HFFc6 (cell line): ENCODE measurements at places on chromosomes 4 and X.

DNA sequence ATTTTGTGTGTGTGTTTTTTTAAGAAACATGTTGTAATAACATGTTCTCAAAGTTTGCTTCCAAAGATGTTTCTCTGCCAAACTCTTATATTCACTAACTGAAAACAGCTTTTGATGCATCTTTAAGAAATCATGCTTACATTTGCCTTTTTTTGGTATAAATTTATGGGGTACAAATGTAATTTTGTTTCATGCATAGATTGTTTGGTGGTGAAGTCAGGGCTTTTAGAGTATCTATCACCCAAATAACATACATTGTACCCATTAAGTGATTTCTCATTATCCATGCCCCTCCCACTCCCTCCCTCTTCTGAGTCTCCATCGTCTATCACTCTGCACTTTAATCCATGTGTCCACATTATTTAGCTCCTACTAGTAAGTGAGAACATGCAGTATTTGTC is 30.8 kb downstream of the SPINK2 start:
- DNase-seq: no peak

- no peak for DNase-seq
These were observed 545 bp downstream of the DOCK11 start for GRCh38 chrX:118495958-118496762.

- no peak for DNase-seq
These were observed 68.9 kb downstream of the TENT5D start for GRCh38 chrX:80489166-80489565.

DNA sequence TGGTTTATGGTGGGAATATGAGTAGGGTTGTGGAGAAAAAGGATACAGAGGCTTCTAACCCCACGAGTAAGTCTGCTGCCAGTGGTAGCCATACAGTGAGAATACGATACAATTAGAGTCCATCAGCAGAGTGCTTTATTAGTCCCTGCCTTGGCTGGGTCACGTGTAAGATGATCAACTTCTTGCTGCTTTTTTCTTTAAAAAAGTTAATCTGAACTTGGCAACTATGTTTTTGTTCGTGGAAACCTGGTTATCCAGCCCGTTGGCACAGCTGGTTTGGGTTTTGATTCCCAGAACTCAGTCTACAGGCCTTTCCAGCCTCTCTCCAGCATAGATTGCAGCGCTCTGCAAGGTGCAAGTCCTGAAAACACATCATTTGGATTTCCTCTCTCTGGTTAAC is 53.1 kb upstream of the LSM6 start:
- no peak for DNase-seq

- peak; percentile 93 for DNase-seq
These were observed 10.4 kb downstream of the OGT start for GRCh38 chrX:71543316-71543715.

DNA sequence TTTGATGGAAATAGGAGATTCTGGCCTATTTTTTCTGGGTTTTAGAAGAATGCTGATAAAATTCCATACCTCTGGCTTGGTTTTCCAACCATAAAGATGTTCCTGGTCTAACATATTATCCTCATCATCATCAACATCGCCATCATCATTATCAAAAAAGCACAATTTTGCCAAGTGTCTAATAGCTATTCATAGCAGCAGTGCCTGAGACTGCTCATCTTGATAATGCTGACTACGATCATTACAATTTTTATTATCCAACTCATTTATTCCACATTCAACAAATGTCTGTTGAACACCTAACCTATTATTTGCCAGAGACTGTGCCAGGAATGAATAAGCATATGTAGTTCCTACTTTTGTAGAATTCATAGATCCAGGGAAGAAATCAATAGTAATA is 303.5 kb upstream of the GATB start:
- no peak for DNase-seq

DNA sequence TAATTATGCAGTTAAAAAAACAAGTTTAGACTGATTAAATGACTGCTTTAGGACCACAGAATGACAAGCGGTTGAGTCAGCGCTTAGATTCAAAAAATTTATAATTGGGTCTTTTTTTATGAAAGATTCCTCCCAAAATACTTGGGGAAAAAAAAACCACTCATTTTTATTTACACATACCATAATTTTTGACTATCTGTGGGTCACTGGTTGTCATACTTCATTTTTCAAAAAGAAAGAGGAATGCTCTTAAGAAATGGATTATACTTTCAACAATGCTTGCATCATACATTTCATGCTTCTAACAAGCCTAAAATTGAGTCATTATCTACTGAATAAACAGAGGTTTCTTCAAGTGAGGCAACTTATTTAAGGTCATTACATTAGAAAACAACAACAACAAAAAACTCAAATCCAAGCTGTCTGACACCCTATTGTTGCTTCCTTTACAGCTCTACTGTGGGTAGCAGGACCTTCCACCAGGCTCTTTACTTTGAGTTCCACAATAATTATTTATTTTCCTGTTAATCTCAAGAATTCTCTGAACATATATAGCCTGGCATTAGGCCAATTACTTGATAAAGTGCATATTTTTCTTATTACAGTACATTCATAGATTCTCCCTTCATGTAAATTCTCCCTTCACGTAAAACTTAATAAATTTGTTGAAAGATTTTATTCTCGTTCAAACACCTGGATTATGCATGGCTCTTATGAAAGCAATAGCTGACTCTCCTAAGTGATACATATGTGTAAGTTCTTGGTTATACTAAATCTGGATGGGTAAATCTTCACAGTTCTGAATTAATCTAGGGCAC is 445.5 kb downstream of the PCDH10 start:
- peak; percentile 85 for DNase-seq

GRCh38 chr4:140930011-140930410 is 173.8 kb upstream of the TBC1D9 start:
- DNase-seq: no peak

- no peak for DNase-seq
These were observed 5.8 kb upstream of the USO1 start for GRCh38 chr4:75718529-75718928.

GRCh38 chrX:31580726-31581125 is 508.9 kb upstream of the FTHL17 start:
- DNase-seq: peak; percentile 38

GRCh38 chrX:38678821-38679220 is 117.5 kb downstream of the TSPAN7 start:
- no peak for DNase-seq

DNA sequence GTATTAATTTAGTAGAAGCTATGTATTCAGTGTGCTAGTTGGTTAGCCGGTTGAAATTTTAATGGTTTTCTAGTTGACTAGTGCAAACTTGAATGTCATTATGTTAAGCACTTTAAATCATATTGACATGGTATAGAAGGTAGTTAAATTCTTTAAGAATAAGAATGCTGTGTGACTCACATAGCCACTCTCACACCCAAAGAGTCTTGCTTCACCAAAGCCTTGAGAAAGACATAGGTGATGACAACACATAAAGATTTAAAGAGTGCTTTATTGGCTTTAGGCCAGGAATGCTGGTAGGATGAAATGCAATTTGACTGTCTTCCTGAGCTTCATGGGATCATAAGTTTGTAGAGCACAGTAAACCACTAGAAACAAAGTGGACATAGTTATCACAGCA is 85.3 kb downstream of the DCAF8L2 start:
- no peak for DNase-seq

DNA sequence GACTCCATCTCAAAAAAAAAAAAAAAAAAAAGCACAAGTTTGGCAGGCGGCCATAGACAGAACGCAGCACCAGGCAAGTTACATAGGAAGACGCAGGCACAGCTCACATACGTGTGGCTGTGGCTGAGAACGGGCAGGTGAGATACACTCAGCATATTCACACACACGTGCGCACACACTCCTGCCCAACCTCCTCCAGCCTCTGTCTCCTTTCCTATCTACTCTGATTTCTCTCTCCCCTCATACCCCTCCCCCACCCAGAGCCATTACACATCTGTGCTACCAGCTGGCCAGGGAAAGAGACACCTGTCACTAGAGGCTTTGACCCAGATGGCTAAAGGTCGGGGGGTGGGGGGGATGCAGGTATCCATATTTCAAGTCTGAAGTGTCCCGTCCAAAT is 2.2 kb upstream of the SLC38A5 start:
- no peak for DNase-seq

DNA sequence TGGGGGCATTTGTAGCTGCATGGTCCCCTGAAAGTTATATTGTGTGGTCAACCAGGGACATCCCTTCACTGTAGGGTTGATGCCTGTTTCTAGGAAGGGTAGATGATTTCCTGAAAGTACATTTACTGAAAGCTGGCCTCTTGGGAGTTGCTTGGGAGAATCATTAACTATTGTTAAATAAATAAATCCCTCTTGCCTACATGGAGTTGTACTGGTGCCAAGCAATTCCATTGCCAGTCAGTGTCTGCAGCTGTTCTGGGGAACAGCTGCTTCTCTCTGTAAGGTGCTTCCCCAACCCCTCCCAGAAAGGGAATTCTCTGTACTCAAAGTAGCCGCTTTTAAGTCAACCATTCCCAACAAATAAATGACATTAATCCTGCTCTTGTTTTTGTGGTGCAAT is 51.1 kb downstream of the C4orf51 start:
- no peak for DNase-seq

DNA sequence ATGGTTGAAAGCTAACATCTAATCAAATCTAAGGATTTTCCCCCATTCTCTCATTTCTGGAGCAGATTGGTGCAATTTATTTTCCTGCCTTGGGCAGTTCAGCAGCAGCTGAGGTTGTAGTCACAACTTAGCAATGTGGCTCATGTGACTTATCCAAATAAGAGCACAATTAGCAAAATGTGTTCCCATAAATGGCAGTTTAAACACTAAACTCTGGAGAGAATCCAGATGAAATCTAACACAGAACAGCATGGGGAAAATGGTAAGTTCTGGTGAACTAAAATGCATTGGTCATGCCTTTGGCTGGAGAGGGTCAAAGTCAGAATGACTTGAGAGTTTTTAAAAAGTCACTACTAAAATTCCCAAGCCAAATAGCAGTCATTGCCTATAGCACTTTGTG is 422.6 kb upstream of the DIPK2B start:
- peak; percentile 91 for DNase-seq

DNA sequence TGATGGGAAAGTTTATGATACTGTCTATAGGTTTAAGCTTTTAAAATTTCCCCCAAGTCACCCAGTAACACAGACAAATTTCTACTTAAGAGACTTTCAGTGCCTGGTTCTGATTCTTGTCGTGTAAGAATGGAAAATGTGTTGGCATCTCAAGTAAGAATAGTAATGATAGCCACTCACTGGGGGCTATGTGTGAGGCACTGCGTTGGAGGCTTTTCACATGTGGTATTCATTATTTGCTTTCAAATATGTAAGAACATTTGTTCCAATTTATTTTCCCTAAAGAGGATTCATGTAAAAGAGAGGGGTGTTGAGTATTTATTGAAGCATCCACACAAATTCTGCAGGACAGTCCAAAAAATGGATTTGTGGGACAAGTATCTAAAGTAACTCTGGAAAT is 143.6 kb downstream of the FNIP2 start:
- no peak for DNase-seq

DNA sequence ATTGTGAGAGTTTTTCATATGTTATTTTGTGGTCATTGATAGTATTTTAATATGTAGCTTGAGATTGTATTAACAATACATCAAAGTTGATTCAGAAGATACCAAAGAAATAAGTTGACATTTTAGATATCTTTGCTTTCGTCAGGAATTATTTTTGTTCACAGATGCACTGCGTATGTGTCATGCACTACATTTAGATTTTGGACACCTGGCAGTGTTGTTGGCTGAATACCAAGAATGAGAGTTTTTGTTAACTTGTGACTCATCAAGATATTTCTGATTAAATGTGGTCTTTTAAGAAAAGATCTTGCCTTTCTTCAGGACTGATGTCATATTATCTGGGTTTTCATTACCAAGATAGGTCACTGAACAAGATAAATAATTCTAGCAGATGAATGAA is 633.4 kb downstream of the CENPC start:
- DNase-seq: no peak

- DNase-seq: no peak
These were observed 148.6 kb downstream of the GC start for GRCh38 chr4:71635139-71635748.

DNA sequence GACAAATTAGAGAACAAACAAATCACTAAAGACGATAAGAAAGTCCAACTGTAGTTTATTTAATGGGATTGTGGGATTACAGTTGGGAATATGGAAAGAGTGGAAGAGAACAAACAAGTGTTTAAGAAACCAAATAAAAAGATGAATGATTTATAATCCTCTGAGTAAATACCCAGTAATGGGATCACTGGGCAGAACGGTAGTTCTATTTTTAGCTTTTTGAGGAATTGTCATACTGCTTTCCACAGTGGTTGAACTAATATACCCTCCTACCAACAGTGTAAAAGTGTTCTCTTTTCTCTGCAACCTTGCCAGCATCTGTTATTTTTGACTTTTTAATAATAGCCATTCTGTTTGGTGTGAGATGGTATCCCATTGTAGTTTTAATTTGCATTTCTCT is 15.0 kb downstream of the C4orf51 start:
- DNase-seq: peak; percentile 3

DNA sequence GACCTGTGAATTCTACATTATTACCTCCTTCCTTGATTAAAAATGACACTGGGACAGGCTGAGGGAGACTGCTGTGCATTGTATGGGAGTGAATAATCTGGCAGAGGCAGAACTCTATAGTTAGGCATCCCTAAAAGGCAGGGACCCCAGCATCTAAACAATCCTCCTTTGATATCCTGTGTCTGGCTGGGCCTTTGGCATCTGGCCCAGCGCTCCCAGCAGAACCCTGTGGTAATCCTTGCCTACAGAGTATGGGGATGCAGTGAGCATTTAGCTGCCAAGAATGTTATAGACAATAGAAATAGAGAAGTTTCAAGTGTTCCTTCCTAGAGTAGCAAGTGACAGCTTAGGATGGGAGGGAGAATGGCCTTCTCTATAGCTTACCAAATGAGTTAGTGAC is 38.5 kb downstream of the ZCCHC12 start:
- no peak for DNase-seq

DNA sequence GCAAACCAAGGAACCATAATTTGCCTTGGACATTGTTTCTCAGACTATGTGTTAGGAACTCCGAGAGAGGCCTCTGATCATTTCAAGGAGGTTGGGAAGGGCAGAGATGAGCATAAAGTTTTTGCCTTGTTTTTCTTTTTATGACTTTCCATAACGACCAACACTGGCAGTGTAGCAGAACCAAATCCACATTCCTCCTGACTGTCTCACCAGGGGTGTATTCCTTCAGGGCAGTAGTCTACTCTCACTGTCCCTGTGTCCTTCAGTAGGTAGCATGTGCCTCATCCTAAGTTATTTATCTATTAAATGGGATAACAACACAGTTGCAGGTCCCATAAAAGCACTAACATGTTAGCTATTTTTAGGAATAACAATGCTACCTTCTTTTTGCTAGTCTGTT is 20.8 kb downstream of the EGFL6 start:
- DNase-seq: no peak
